Non-pigmented ciliary epithelial cell (primary cell): ENCODE measurements at places on chromosomes 2 and 18.

GRCh38 chr2:235235977-235236767, 257.7 kb upstream of the AGAP1 start:
- no peak for DNase-seq

DNA sequence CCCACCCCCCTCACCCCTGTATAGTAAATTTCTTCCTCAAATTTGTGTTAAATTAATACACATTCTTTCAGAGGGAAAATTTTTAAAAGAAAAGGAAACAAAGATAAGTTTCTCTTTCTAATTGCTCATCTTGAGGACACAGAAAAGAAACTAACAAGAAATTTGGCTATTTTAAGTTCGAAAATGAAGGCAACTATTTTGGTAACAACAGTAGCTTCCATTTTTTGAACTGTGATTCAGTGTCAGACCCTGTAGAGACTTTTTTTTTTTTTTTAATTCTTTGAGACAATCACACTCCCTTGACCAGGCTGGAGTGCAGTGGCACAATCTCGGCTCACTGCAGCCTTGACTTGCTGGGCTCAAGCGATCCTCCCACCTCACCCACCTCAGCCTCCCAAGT, 194.9 kb downstream of the SS18 start:
- no peak for DNase-seq

DNA sequence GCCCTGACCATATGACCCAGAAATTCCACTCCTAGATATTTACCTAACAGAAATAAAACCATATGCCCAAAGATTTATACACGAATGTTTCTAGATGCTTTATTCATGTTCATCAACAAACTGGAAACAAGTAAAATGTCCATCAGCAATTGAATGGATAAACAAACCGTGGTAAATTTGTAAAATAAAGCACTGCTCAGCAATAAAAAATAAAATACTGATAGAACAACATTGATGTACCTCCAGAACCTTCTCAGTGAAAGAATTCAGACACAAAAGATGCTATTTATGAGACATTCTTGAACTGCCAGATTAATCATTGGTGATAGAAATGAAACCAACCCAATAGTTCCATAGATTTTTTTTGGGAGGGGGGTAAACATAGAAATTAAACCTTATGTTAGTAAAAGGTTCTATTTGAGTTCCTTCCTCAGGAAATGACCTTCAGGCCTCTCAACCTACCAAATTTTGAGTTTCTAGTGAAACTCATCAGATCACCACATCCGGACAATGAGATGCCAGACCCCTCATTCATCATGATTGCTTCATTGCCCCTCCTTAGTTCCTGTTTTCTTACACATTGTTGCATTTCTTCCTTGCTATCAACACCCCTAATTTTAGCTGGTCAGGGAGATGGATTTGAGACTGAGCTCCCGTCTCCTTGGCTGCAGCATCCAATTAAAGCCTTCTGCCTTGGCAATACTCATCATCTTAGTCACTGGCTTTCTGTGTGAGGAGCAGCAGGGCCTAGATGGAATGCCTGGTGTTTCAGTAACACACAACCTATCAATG, 203.5 kb downstream of the LPIN1 start:
- DNase-seq, result no peak

DNA sequence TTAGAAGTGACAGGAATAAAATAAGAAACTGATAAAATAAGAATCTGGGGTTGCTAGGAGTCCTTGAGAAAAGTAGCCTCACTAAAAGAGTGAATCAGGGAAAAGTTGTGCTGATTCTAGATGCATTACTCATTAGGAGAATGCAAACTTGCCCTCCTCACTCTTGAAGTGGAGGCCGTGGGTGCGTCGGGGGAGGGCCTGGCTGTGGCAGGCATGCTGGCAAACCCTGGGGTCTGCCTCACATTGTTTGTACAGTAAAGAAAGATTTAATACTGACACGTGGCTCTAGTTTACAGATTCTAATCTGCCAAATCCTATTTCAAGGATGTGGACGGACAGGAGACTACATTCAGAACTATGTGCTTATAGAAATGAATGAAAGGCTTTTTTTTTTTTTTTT, 41.9 kb downstream of the TANC1 start:
- DNase-seq, result no peak

DNA sequence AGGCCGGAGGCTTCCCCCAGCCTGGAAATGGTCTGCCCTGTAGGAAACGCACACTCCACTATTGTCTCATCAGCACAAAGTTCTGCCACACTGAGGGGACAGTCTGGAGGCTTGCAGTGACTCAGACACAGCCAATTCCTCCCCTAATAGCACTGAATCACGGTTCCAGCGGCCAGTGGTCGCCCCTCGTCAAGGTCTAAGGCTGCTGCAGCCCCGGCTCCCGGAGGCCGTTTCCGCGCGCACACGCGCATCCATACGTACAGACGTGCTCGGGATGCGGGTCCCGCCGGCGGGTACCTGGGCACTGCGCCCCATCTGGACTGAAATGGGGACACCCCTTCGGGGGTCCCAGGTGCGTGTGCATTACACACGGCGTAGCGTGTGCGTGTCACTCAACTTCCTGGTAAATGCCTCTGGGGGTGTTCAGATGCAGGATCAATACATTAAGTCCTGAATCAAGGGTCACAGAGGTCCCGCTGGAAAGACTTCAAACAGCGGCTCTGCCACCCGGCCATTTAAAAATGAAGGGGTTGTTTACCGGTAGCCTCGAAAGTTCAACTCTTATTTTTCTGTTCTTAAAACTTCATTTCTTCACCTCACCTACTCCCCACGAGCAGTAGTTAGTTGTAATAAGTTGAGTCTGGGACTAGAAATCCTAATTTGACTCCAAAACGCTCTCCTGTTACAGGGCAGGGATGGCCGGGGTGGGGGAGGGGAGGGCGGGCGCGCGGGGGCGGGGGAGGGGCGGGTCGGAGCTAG, 572 bp upstream of the ZNF516 start:
- no peak for DNase-seq

GRCh38 chr2:168526641-168527040, 70.6 kb downstream of the CERS6 start:
- no peak for DNase-seq

- DNase-seq, result no peak
These were observed 45.1 kb upstream of the TNFRSF11A start for GRCh38 chr18:62280058-62280457.

DNA sequence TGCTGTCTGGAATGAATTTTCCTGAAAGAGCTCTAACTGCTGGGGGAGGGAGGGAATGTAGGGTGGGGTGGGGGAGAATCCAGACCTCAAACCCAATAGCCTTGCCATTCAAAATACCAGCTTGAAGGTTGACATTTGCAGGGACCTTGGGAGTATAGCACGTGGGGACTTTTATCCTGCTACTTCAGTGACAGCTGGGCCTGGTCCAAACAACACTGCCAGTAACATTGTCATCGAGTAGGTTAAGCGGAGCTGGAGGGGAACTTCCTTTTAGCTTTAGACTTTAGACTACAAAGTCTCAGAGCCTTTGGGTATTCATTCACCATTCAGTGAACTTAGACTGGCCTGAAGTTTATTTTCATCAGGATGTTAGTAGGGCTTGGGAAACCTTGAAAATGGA, 248.7 kb downstream of the MEIS1 start:
- no peak for DNase-seq

- DNase-seq, result peak; percentile 88
These were observed 20.2 kb upstream of the TUBB6 start for GRCh38 chr18:12287684-12288402.

DNA sequence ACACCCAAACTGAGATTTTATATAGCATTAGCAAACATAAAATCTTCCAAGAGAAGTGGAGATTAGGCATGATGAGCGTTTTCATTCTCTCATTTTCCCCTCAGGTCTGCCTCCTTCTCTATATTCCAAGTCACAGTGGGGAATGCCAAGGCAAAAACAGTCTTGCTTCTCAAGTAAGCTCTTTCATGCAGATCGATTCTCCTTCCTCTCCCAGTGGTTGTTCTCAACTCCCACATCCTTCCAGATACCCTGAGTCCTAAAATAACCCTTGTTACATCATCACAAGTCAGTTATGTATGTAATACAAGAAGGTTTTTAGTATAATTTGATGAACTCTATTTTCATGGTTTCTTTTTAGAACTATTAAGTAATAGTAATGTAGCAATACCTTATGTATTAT, 150.6 kb downstream of the TXNL1 start:
- no peak for DNase-seq

DNA sequence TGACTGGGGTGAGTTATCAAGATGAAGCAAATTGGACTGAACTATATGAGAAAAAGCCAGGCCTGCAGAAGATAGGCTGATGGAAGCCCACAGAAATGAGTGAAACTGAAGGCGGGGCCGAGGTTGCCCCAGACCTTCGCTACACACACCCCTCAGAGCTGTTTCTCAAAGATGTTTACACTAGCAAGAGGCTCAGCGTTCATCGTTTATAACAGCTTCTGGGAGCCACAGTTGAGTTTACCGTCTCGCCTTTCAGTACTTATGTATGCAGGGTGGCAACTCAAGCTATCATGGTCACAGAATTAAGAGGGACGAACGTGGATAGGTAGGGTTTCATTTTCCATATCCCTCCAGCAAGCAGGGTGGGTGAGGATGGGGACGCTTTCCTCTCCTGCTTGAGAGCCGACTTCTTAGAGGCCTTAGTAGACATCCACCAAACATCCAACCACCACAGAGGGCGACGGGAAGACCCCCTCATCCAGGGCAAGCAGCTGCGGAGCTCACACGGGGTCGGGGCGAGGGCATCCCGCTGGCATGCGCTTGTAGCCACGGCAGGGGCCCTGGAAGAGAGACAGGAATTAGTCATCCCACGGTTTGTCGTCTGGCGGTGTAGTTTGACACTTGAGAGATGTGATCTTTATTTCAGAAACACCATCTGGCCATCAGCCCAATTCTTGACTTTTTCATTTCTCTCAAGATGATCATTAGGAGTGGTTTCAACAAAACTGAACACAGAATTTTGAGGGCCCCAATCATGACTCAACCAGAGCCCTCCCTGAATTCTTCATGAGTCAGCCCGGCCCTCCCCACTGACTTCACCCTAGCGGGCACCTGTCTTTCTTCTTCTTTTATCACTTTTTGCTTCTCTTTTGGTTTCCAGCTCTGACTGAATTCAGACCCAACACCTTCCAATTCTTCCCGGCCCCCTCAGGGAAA, 109.1 kb upstream of the CTDP1 start:
- DNase-seq, result no peak

DNA sequence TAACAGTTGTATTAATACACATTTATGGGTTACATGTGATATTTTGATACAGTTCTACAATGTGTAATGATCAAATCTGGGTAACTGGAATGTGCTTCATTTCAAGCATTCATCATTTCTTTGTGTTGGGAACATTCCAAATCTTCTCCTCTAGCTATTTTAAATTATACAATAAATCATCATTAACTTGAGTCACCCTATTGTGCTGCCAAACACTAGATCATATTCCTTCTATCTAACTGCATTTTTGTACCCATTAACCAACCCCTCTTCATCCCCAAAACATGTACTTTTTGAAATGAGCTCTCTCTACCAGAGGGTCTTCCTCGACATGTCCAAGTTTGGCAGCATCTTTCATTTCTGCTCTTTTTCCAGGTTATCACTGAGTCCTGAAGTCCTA, 81.1 kb upstream of the TTC39C start:
- no peak for DNase-seq

DNA sequence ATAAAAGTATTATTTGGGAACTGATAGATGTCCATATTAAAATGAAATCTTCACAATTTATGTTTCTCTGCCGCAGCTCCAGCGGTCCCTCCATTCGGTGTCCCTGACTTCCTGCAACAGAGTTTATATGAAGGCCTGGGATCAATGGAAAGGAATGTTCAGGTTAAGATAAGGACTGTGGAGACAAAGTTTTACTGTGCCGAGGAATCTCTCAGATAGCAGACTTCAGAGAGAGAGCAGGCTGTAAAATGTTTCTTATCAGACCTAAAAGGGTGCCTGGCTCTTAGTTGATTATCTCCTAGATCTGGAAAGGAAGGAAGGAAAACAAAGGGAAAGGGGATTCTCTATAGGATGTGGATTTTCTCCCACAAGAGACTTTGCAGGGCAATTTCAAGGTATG, 193.7 kb upstream of the PIEZO2 start:
- no peak for DNase-seq

- peak; percentile 6 for DNase-seq
These were observed 99.1 kb upstream of the ARHGAP15 start for GRCh38 chr2:143030127-143030526.

DNA sequence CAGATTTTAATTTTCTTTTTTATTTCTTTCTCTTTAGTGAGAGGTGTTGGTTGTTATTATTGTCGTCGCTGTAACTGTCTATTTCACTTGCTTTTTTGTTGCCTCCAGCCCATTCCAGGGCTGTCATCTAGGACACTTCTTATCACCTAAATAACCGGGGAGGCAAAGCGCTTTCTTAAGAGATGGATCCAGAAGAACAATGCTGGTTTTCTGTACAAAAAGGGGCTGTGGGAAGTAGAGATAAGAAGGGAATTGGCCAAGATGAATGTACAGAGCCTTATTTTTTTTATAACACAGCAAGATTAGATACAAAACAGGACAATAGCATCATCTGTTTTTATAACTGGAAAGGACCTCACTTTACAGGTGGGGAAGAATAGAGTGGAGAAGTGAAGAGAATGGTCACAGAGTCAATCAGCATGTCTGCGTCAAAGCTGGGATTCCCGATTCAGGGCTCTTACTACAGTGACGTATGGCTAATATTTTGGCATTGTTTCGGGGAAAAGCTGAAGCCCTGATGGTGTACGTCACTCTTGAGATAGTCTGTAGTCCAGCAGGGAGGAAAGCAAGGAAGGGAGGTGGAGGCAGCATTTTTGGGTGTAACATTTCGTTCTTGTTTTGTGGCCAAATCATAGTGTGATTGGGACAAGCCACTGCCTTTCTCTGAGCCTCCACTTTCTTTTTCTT, 23.2 kb downstream of the IL1B start:
- DNase-seq, result no peak

- no peak for DNase-seq
These were observed 30.2 kb downstream of the DIS3L2 start for GRCh38 chr2:231991664-231992063.

- DNase-seq, result no peak
These were observed 35.0 kb downstream of the NEURL3 start for GRCh38 chr2:96470109-96470508.

GRCh38 chr18:75089748-75090327, 119.1 kb downstream of the PTGR3 start:
- DNase-seq, result no peak

GRCh38 chr2:160005476-160005875, 56.9 kb downstream of the PLA2R1 start:
- no peak for DNase-seq

GRCh38 chr18:27843783-27844777, 332.9 kb downstream of the CDH2 start:
- peak; percentile 75 for DNase-seq

DNA sequence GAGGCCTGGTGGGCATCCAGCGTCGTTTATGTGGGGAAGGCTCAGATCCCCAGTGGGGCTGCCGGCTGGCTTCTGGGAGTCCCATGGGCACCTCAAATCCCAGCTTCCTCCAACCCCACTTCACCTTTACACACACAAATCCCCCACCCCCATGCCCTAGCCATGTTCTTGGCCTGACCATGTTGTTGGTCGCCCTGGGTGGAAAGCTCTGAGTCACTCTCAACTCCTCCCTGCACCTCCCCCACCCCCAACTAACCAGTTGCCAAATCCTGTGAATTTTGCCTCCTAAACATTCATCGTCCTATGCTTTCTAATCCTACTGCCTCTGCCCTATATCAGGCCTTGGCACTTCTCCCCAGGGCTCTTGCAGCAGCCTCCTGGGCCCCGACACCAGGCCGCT, 6.4 kb downstream of the TNS1 start:
- no peak for DNase-seq

GRCh38 chr2:183292028-183292427, 167.8 kb downstream of the NUP35 start:
- no peak for DNase-seq
